GM12892 (cell line): ENCODE measurements at places on chromosomes 2 and 18.

DNA sequence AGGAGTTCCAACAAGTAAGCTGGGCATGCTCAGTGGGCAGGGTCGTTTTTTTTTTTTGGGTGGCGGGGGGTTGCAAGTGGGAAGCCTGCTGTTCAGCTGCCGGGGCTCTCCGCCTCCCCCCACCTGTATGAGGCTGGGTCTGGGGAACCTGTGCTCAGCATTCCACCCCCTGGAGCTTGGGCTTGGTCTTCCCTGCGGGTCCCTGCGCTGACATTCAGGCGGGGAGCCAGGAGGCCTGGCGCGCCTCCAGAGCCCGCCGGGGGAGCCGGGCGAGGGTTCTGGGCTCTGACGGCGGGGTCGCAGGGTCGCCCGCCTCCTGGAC, 822 bp upstream of the GPD2 start:
- no peak for DNase-seq

- DNase-seq = no peak
Observed at GRCh38 chr18:57916684-57917083, 113.6 kb upstream of the ATP8B1 start.

DNA sequence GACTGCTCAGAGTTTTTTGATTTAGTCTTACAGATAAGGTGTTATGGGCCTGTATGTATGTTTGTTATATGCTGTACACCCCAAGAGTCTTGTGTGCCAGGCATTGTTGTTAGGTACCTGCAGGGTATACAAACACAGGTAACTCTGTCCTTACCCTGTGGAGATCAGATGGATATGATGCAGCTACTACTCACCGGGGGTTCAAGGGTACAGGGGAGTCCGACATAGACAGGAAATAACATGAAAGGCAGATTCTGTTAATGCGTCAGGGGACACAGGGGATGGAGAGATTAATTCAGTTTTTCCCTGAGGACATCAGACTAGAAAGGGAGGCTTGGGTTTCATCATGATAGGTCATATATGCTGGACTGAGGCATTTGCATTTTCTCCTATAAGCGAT, 31.3 kb downstream of the TRAK2 start:
- DNase-seq = no peak

GRCh38 chr2:165791421-165792103, 2.5 kb downstream of the GALNT3 start:
- DNase-seq = no peak

- DNase-seq = no peak
Observed at GRCh38 chr2:23387221-23387550, 2.2 kb downstream of the KLHL29 start.

GRCh38 chr18:76613053-76613754, 118.2 kb upstream of the ZNF516 start:
- DNase-seq = no peak

DNA sequence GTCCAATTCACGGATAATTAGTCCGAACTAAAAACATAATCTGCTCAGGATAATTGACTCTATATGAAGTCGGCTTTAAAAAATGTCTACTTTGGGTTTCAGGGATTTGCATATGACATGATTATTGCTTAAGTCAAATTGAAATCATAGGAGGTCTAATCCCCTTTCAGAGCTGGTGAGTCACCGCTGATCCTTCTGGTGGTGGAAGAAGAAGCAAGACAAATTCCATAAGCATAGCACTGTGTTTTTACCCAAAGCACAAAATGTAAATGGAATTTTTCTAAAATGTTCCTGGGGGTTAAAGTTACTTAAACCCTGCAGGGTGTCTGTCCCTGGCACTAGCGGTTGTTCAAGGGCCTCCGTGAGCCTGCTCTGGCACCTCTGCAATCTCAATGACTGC, 460.2 kb downstream of the LRATD1 start:
- no peak for DNase-seq
